ENCODE measurements at places on chromosomes 1 and 21. TPM values are rescaled to one million over a fixed set of nuclear protein-coding genes. Genes with fewer than 3 reads are reported as not detected.

DNA sequence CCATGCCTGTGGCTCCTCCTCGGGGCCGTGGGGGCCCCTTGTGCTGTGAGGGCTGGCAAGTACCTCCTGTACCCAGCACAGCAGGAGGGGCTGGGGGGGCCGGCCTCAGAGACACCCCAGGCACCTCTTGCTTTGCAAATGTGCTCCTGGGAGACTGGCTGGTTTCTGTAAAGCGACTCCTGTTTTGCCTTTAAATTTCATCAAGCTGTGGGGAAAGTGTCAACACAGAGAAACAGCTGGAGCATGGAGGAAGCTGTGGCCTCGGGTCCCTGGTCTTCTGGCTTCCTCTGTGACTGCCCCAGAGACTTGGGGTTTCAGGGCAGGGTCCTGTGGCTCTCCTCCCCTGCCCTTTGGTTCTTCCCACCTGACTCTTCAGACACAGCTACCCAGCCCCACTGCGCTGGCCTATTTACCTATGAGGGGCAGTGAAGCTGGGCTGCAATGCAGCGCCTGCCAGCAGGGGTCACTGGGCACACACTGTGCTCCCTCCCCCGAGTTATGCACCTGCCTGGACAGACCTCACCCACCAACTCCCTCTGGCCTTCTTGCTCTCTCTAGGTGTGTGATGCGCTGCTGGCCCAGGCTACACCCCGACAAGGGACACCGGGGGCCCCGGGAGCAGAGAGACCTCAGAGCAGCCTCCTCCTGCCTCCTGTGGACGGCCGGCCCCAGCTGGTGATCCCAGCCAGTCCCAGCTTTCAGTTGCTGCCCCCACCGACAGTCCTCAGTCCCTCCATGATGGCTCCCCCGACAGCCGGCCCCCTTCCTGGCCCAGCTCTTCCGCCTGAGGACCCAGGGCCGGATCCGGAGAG is 17.6 kb upstream of the PEX10 start:
- no peak for DNase-seq

- DNase-seq: no peak
Measured at GRCh38 chr1:102790997-102791396, 317.3 kb downstream of the COL11A1 start.

- peak; percentile 49 for DNase-seq
Measured at GRCh38 chr1:64823691-64824476, 79.0 kb downstream of the RAVER2 start.

The TFF2 gene
- not detected for total RNA-seq

DNA sequence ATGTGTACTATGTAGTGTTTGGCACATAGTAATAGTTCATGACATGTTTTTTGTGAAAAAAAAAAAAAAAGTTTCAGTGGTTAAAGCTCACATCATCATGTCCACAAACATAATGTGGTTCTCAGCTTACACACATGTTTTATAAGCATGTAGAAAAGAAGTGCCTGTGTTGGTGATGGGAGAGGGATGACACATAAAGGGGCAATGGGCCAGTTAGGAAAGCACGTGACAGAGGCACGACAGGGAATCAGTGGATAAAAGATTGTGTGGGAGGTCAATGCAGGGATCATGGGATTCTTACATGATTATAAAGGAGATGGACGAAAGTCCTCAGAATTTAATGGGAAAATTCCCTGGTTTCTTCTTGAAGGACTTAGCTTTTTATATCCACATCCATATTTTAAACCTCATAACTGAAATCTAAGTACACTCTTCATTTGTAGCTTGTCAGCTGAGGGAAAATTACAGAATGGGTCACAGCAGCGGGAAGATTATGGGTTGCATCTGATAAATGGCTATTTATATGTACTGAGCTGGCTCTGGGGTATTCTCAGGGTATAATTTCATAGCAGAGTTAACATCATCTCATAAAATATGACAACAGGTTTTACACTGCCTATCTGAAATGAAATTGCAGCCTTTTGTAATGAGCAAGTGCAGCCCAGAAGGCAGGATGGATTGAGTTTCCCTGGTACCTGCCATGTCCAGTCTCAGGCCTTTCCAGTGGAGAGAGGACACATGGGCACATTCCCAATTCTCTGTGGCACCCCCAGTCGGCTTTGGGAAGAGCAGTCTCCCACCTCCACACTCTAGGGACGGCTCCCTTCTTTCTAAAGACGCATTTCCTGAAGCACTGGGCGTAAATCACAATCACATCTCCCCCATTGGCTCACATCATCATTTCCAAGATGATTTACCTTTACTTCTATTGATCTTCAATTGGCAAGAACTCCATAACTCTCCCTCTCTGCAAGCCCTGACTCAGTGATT is 42.3 kb upstream of the NHLH2 start:
- DNase-seq: no peak

DNA sequence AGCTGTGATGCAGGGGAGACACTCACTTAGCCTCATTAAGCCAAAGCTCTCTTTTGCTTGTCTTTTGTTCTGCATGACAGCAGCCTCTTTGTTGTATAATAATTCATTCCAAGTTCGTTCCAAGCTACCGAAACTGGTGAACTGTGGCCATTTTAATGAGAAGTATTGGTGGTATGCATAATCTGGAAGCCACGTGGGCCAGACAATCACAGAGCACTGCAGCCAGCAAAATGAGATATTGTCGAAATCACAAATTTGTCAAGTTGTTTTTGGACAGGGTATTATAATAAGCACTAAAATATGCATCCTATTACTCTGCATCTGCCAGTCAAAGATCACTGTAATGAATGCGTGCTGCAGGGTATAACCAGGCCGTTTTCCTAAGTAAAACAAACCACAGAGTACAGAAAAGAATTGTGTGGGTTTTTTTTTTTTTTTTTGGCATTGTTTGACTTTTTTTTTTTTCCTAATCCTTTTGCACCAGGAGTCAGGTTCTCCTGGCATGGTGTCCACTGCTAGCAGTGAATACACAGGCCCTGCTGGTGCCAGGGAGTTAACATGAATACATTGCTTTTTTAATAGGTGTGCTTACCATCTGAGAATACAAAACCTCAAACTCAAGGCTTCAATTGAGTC is 423.9 kb downstream of the PTBP2 start:
- DNase-seq: peak; percentile 9

GRCh38 chr1:161179698-161180097 is 2.4 kb upstream of the B4GALT3 start:
- no peak for DNase-seq

GRCh38 chr1:211033921-211034525 is 99.9 kb downstream of the KCNH1 start:
- no peak for DNase-seq

The GJB5 gene
- total RNA-seq: not detected
